ENCODE measurements at places on chromosomes 12 and 14.

GRCh38 chr12:124411281-124411878, 116.5 kb downstream of the RFLNA start:
- no peak for DNase-seq

DNA sequence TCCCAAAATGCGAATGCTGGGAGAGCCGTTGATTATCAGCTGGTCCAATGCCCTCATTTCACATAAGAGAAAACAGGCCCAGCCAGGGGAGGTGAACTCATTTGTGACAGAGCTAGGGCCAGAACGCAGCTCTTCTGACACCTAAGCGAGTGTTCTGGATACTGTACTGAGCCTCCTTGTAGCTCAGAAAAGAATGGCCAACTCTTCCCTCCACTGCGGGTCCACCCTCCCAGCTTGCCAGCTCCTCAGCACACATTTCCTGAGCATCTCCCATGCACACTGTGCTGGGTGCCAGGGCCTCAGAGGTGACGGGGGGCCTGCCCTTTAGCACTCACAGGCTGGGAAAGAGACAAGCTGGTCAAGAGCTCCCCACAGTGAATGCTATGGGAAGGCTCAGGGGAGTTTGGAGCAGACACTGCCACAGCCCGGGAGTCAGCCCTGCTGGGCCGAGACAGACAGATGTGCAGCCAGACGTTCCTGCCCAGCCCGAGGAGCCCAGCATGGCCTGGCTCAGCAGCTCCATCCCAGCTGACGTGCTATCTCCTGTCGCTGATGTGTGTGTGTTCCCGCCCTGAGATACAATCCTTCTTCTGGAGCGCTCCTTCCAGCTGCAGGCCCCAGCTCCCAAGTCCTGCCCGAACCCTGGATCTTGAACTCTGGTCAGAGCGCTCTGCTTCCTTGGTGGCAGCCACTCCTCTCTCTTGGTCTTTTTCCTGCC, 3.5 kb downstream of the CMTM5 start:
- DNase-seq: no peak

DNA sequence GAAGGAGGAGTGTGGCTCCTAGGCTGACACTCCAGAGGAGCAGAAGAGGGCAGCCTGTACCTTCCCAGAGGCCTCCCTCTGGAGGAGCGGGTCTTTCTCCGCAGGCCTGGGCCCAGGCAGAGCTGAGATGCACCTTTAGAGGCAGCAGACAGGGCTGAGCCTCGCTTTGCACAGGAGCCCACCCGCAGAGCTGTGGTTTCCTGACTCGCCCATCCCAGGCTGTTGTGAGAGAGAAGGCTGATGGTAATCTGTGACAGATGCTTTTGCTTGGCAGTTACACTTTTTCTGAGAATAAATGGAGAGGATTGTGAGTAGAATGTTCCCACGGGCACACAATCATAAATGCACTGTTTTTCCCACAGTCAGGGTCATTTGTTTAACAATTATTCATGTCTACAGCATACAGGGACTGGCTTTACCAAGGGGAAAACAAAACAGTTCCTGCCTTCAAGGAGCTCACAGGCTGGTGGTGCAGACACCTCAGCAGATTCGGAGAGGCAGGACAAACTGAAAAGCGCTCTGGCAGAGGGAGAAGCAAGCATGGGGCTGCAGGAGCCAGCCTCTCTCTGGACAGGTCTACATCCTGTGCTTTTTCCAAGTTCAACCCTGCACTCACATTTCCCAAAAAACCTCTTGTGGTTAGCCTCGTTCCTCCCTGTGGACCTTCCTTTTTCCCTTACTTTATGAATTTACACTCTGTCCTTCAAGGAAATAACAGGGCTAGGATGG, 13.9 kb downstream of the EVL start:
- DNase-seq: peak; percentile 91

- DNase-seq: no peak
Observed at GRCh38 chr12:6834873-6835272, 5.9 kb upstream of the GNB3 start.

- DNase-seq: peak; percentile 66
Observed at GRCh38 chr12:6285063-6285477, 25.4 kb upstream of the PLEKHG6 start.

GRCh38 chr14:95275494-95275893, 44.2 kb downstream of the CLMN start:
- no peak for DNase-seq

DNA sequence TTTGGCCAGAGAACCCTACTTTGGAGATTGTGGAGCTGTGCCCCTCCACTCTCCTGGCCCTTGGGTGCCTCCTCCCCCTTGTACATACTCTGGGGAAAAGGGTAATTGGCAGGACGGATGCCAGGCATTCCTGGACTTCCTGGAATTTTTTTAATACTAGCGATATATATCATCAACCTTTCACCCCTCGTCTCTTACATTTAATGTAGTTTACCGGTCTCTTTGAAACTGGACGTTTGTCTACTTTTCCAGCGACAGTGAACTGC, 767 bp upstream of the CRY1 start:
- DNase-seq: no peak

DNA sequence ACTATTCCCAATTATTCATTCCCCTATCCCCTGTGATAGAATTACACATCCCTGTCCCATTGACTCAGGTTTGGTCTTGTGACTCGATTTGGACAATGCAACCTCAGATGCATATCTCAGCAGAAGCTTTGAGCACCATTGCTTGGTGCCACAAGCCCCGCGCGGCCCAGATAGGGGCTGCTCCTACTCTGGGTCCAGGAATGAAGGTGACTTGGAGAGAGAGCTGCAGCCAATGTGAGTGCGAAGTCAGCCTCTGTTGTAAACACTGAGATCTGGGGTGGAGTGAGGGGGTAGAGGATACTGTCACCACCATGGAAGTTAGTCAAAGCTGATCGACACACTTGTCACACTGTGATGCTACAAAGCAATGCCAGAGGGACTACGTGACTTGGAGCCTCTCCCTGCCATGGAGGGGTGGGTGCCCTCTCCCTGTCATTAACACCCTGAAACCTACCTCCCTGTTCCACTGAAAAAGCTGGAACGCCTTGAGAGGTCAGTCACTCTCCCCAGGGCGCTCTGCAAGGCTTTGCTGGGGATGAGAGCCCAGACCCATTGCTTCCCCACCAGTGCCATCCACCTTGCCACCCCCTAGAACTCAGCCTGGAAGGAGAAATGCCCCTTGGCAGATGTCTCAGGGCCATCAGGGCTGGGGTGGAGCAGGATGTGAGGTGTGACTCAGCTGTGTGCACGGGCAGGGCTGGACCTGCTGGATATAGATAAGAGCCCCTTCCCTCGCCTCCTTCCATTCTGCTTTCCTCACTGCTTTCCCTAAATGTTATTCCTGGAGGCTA, 6.6 kb upstream of the PLEK2 start:
- DNase-seq: no peak

DNA sequence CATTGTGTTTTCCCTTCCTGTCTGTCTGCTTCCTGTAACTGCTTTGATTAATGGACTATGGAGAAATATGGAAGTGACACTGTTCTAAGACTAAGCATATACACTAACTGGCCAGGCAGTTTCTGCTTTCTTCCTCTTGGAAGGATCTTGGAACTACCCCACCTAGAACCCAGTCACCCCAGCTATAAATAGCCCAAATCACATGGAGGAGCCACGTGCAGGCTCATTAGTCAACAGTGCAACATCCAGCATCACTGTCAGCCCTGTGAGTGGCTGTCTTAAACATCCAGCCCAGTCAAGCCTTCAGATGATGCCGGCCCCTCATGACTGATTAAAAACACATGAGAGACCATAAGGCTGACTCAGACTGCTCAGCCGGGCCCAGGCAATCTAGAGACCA, 39.2 kb downstream of the BCAT1 start:
- no peak for DNase-seq

- peak; percentile 73 for DNase-seq
Observed at GRCh38 chr12:132445884-132446632, 43.9 kb upstream of the FBRSL1 start.

Measured in CD4-positive, alpha-beta T cell treated with Interleukin-15 for 4 hours (primary cell).